Chondrocyte (in vitro differentiated cells): ENCODE measurements at places on chromosomes 3 and 15.

DNA sequence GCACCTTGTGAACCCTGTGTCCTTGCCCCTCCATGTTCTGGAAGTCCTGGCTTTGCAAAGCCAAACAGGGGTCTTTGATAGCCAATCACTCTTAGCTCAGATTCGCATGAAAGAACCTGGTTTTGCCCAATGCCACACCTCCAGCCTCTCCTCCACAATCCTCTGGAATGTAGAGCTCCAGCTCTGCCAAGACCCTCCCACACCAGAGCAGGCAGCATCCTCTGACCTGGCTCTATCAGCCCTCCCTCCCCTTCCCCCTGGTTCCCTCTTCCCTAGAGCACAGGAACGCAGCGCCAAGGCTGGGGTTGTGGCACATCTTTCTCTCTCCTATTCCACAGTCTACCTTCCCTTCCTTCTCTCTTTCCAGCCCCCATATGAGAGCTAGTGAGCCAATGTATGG is 133.3 kb downstream of the RPLP1 start:
- peaks cover 1% of the 10 kb centered on the region for H3K36me3 ChIP-seq
- DNase-seq: no peak

DNA sequence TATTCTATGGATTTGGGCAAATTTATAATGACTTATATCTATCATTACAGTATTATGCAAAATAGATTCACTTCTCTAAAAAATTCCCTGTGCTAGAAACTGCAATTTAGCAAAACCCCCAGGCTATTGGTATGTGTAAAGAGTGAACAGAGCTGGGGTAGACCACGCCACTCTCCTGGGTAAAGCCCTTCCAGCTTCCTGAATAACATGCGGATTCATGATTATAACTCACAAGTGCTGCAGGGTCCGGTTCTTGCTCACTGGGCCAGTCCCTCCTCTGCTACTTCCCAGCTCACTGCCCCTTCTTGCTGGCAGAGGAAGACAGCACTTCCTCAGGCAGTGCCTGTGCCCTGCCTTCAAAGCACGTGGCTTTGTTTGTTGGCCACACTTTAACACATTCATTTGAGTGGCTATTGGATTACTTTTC is 4.1 kb downstream of the CD80 start:
- no peaks in the 10 kb centered on the region for H3K36me3 ChIP-seq
- H3K4me1 ChIP-seq: peaks cover 3% of the 10 kb centered on the region
- H3K27ac ChIP-seq: no peak overlapping the region
- H3K4me3 ChIP-seq: no peak overlapping the region
- peaks cover 2% of the 10 kb centered on the region for H3K27me3 ChIP-seq
- no peak for DNase-seq

GRCh38 chr3:21407743-21408142 is 343.3 kb downstream of the ZNF385D start:
- H3K4me1 ChIP-seq: no peaks in the 10 kb centered on the region
- H3K27me3 ChIP-seq: no peaks in the 10 kb centered on the region
- H3K4me3 ChIP-seq: no peak overlapping the region
- no peak for DNase-seq

DNA sequence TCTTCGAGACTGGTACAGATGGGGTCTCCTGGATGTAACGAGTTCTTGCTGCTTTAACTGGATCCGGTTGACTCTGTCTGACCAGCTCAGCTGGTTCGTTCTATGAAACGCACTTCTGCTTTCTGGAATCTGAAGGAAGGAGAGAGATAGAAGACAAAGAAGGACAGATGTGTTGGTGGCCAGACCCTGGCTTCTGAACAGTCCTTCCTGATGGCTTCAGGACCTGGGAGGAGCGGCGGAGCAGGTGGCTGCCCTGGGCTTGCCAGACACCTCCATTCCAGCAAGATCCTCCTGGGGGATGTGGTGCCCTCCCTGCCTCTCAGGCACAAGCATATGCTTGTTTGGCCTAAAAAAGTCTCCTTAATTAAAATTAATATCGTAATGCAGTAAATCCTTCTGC is 99.9 kb downstream of the APBA2 start:
- H3K27ac ChIP-seq: peak overlapping the region; percentile 28
- DNase-seq: no peak
- H3K36me3 ChIP-seq: no peaks in the 10 kb centered on the region

GRCh38 chr3:66037330-66037985 is 1.3 kb downstream of the MAGI1 start:
- H3K4me3 ChIP-seq: peak overlapping the region; percentile 99
- no peaks in the 10 kb centered on the region for H3K27me3 ChIP-seq
- no peaks in the 10 kb centered on the region for H3K36me3 ChIP-seq

- DNase-seq: no peak
- peaks cover 6% of the 10 kb centered on the region for H3K4me1 ChIP-seq
- no peak overlapping the region for H3K27ac ChIP-seq
- H3K27me3 ChIP-seq: peaks cover 9% of the 10 kb centered on the region
- H3K4me3 ChIP-seq: peak overlapping the region; percentile 77
Measured at GRCh38 chr3:134029256-134029733, 430 bp downstream of the SLCO2A1 start.

- H3K4me3 ChIP-seq: no peak overlapping the region
- H3K36me3 ChIP-seq: no peaks in the 10 kb centered on the region
- H3K27ac ChIP-seq: no peak overlapping the region
- H3K27me3 ChIP-seq: no peaks in the 10 kb centered on the region
- no peak for DNase-seq
Measured at GRCh38 chr3:96705895-96706294, 108.5 kb upstream of the EPHA6 start.

DNA sequence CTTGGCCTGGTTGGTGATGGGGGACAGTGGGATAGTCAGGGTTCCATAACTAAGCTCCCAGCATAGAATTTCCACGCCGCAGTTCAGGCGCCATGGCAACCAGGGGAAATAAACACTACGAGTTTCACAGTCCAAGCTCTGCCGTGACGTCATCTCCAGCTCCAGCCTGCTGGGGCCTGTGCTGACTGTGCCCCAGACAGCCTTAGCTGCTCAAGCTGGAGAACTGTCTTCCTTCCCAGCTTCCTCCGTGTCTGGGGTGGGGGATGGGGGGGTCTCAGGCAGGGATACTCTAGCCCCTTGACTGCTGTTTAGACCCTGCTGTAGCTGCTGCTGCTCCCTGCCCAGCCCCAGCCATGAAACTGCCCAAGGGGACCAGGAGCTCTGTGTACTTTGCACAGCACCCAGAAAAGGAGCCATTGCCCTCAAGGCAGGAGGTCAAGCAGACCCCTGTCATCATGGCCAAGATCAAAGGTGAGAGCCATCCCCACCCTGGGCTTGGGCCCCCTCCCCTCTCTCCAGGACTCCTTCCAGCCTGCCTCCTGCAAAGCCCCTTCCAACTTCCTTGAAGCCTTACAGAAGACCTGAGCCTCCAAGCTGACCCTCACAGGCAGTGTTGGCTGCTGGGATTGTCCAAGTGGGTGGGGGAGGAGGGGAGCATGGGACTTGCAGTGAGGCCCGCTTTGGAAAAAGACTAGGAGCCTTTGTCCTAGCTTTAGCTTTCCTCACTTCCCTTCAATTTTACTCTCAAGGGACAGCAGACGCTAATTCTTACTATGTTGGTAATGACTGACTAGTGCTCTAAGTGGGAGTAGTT is 11.4 kb upstream of the CSPG4 start:
- H3K27me3 ChIP-seq: no peaks in the 10 kb centered on the region
- DNase-seq: peak; percentile 94
- H3K4me1 ChIP-seq: peaks cover 21% of the 10 kb centered on the region
- no peaks in the 10 kb centered on the region for H3K36me3 ChIP-seq
- peak overlapping the region; percentile 95 for H3K27ac ChIP-seq
- no peak overlapping the region for H3K4me3 ChIP-seq

DNA sequence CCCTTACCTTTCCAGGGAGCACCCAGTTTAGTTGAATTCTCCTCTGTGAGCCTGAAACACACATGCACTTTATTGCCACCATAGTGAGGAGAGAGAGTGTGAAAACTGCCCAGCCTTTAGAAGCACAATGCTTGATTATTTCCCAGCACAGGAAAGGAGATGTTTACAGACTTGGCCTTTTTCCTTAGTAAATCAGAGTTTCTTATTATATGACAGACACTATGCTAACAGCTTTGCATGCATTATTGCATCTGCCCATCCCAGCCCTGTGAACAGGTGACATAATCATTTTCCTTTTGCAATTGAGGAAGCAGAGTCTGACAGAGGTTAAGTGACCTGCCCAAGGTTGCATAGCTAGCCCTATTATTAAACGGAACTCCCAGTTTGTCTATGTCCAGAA is 36.5 kb downstream of the CAPN3 start:
- no peaks in the 10 kb centered on the region for H3K27me3 ChIP-seq
- no peak for DNase-seq
- H3K4me1 ChIP-seq: no peaks in the 10 kb centered on the region
- peaks cover 2% of the 10 kb centered on the region for H3K36me3 ChIP-seq
- H3K27ac ChIP-seq: no peak overlapping the region
- no peak overlapping the region for H3K4me3 ChIP-seq

- H3K27me3 ChIP-seq: no peaks in the 10 kb centered on the region
- H3K36me3 ChIP-seq: peaks cover 49% of the 10 kb centered on the region
- H3K4me3 ChIP-seq: no peak overlapping the region
- peak overlapping the region; percentile 12 for H3K27ac ChIP-seq
- peaks cover 3% of the 10 kb centered on the region for H3K4me1 ChIP-seq
Measured at GRCh38 chr3:125003369-125003853, 52.4 kb downstream of the HEG1 start.

GRCh38 chr3:28150465-28151206 is 90.8 kb upstream of the CMC1 start:
- peaks cover 2% of the 10 kb centered on the region for H3K36me3 ChIP-seq
- no peak for DNase-seq
- H3K27me3 ChIP-seq: peaks cover 10% of the 10 kb centered on the region
- no peak overlapping the region for H3K27ac ChIP-seq
- H3K4me1 ChIP-seq: no peaks in the 10 kb centered on the region
- H3K4me3 ChIP-seq: no peak overlapping the region

DNA sequence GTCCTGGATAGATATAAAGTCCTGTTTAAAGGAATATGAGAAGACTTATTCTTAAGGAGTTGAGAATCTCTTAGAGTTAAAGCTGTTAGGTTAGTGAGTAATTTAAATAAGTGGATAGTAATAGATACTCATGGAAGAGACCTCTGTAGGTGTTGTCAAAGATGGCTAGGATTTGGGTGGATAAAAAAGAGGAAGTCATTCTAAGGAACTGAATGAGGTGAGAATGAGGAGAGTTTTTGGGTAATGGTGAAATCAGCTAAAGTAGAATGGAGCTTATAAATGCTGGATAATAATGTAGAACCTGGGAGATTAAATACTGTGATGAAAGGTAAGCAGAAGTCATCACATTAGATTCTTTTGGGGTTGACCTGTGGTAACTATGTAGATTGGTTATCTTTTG is 8.1 kb downstream of the ARIH1 start:
- peaks cover 35% of the 10 kb centered on the region for H3K4me1 ChIP-seq
- H3K27ac ChIP-seq: no peak overlapping the region
- no peak overlapping the region for H3K4me3 ChIP-seq
- peaks cover 3% of the 10 kb centered on the region for H3K36me3 ChIP-seq

- H3K27me3 ChIP-seq: peaks cover 19% of the 10 kb centered on the region
- no peak for DNase-seq
- H3K36me3 ChIP-seq: no peaks in the 10 kb centered on the region
- no peaks in the 10 kb centered on the region for H3K4me1 ChIP-seq
- no peak overlapping the region for H3K4me3 ChIP-seq
- no peak overlapping the region for H3K27ac ChIP-seq
Measured at GRCh38 chr15:43948691-43949325, 122.0 kb downstream of the WDR76 start.

DNA sequence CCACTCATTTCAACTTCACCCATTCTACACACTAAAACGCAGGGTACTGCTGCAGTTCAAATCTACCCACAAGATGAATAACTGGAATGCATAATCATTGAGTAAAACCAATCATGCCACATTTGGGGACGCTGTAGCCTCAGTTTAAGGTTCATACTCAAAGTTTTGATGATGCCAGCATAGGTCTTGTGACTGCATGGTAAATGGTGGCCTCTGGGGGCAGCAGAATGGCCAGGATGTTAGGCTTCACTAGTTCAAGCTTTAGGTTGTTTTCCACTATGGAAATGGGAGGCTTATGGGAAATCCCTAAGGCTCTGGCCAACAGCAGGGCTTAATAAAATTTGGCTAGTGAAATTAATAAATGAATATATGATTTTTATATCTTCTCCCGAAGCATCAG is 104.3 kb upstream of the TSC22D2 start:
- H3K36me3 ChIP-seq: no peaks in the 10 kb centered on the region
- H3K4me3 ChIP-seq: no peak overlapping the region
- peaks cover 48% of the 10 kb centered on the region for H3K4me1 ChIP-seq

- no peaks in the 10 kb centered on the region for H3K36me3 ChIP-seq
- no peaks in the 10 kb centered on the region for H3K27me3 ChIP-seq
- H3K27ac ChIP-seq: no peak overlapping the region
- no peak for DNase-seq
- H3K4me1 ChIP-seq: no peaks in the 10 kb centered on the region
- H3K4me3 ChIP-seq: no peak overlapping the region
Measured at GRCh38 chr3:43473244-43473643, 148.6 kb downstream of the ANO10 start.

GRCh38 chr3:38984110-38984509 is 67.6 kb downstream of the SCN11A start:
- H3K27ac ChIP-seq: no peak overlapping the region
- no peak for DNase-seq
- peaks cover 15% of the 10 kb centered on the region for H3K27me3 ChIP-seq
- H3K4me3 ChIP-seq: no peak overlapping the region
- H3K4me1 ChIP-seq: no peaks in the 10 kb centered on the region

DNA sequence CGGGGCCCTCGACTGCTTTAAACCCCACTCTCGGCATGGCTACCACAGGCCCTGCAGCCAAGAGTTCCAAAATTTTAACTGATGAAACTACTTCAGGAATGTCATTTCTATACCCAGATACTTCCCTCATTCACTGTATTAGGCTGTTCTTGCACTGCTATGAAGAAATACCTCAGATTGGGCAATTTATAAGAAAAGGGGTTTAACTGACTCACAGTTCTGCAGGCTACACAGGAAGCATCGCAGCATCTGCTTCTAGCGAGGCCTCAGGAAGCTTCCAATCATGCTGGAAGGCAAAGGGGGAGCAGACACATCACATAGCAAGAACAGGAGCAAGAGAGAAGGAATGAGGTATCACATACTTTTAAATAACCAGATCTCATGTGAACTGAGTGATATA is 21.6 kb upstream of the ALCAM start:
- no peaks in the 10 kb centered on the region for H3K27me3 ChIP-seq
- peaks cover 3% of the 10 kb centered on the region for H3K4me1 ChIP-seq
- no peak for DNase-seq
- H3K36me3 ChIP-seq: no peaks in the 10 kb centered on the region
- H3K27ac ChIP-seq: no peak overlapping the region
- H3K4me3 ChIP-seq: no peak overlapping the region

- H3K27me3 ChIP-seq: peaks cover 44% of the 10 kb centered on the region
- H3K4me3 ChIP-seq: no peak overlapping the region
- no peaks in the 10 kb centered on the region for H3K36me3 ChIP-seq
- H3K4me1 ChIP-seq: no peaks in the 10 kb centered on the region
Measured at GRCh38 chr15:69524814-69525213, 72.2 kb downstream of the RPLP1 start.
